ENCODE measurements at places on chromosomes 11 and 22.

- no peak for DNase-seq
Observed at GRCh38 chr11:70540196-70540595, 141.9 kb downstream of the CTTN start.

GRCh38 chr11:9851366-9851765, 187.5 kb downstream of the SWAP70 start:
- DNase-seq, result no peak

GRCh38 chr11:74608431-74608830, 16.0 kb downstream of the POLD3 start:
- DNase-seq, result no peak

- no peak for DNase-seq
Observed at GRCh38 chr22:50219800-50220602, 19.2 kb downstream of the SELENOO start.

- no peak for DNase-seq
Observed at GRCh38 chr11:1727861-1728260, 22.5 kb downstream of the IFITM10 start.

GRCh38 chr11:107203656-107204055, 185.4 kb upstream of the GUCY1A2 start:
- no peak for DNase-seq
